Naive thymus-derived CD8-positive, alpha-beta T cell (primary cell): ENCODE measurements at places on chromosomes 1 and 21. TPM values are rescaled to one million over a fixed set of nuclear protein-coding genes. Genes with fewer than 3 reads are reported as not detected.

Gene CACNA1S
- not detected for total RNA-seq

Gene PLA2G2C
- total RNA-seq = not detected

GRCh38 chr1:197638316-197638715, 137.0 kb downstream of the DENND1B start:
- no peak for DNase-seq

- DNase-seq = no peak
Measured at GRCh38 chr1:211891708-211892107, 61.1 kb upstream of the LPGAT1 start.

DNA sequence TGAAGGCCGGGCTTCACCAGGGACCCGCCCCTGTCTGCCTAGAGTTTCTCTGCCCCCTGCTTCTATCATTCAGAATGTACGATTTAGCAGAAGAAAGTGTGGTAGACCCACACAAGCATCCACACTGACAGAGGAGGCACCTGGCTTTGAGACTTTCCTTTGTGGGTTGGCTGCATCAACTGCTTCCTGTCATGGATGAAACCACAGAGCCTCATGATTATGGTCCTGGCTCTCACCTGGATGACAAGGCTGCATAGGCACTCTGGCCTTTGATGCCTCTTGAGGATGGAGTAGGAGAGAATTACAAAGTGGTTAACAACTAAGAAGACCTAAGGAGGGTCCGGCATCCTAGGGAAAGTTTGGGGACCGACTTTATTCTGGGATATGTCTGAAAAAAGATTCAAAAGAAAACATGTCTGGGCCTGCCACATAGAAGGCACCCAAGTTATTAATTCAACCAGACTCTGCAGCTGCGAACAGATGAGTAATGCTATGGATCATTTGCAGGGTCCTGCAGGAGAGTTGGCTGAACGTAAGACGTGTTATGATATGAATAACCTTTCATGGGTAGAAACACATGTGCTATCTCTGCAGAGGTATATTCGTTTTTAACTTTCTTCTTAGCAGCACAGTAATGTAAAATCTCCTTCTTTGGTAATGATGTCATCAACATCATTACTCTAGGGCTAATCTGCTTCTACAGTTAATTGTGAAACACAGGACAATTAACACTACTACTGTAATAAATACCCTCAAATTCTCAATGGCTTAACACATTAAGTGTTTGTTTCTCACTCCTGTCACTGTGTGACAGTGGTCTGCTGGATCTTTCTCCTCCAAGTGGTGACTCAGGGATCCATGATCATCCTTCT, 136.2 kb downstream of the SLC35F3 start:
- DNase-seq = no peak

DNA sequence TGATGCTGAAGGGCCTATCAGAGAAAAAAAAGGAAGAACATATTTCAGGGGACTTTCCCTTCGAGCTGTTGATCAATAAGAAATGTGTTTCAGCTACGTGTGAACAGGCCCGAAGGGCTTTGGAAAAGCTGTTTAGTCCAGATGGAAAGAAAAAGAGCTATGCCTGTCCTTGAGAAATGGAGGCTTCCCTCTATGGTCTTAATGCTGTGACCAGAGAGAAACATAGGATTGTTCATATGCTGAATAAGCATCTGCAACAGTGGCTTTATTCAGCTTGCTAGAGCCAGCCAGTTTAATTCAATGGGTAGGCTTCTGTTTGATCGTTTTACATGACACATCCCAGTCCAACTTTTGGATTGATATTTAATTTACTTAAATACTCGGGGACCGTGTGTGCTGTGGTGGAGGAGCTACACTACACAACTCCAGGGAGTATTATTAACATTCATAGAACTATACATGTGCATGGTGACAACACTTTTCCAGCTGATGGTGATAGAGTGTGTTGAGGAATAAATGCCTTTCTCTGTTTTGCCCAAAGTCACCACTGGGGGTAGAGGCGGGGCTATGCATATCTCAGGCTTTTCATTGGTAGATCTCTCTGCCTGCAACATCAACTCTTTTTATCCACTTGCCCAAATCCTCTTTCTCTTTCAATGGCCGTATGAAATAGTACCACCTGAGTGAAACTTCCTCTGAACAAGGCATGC, 106.7 kb upstream of the C8B start:
- no peak for DNase-seq

Gene NIBAN1
- total RNA-seq = 1.4 TPM

Gene THEM5
- not detected for total RNA-seq

Gene PCP4
- not detected for total RNA-seq

- DNase-seq = no peak
Measured at GRCh38 chr1:202081992-202082391, 40.7 kb upstream of the GPR37L1 start.

DNA sequence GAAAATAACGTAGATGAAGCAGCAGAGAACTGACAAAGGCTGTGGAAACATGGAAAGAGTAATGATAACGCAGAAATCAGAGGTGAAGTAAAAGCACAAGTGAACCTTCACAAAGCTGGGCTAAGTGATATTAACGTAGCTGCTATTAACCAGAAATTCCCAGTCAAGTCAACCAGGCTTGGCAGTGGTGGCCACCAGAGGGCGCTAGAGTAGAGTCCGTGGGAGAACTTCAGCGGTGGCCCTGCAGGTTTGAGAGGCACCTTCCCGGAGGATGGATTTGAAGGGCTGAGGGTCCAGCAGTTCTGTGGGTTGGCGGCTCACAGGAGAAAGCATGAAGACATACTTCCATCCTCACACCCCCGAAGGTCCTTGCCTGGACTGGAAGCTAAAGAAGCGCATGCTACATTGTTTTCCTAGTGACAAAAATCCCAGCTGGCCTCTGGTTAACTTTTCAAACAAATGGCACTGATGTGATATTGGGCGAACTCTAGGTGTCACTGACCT, 81.7 kb upstream of the ZNF648 start:
- peak; percentile 86 for DNase-seq

Gene MFAP2
- total RNA-seq = not detected

DNA sequence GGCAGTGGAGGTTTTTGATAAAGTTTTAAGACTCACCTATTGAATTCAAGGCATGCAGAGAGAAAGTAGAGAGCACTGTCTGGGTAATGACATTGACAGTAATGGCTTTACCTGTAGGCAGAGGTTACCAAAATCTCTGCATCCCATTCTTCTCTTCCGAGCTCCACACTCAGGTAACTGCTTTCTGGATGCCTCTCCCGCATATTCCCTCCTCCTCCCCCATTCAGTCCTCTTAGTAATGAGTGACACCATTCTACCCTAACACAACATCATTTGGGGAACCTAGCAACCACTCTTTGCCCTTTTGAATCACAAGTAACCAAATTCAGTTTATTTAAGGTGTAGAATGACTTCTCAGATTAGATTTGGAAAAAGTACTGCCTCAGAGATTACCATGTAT, 56.5 kb downstream of the DYRK1A start:
- DNase-seq = no peak

DNA sequence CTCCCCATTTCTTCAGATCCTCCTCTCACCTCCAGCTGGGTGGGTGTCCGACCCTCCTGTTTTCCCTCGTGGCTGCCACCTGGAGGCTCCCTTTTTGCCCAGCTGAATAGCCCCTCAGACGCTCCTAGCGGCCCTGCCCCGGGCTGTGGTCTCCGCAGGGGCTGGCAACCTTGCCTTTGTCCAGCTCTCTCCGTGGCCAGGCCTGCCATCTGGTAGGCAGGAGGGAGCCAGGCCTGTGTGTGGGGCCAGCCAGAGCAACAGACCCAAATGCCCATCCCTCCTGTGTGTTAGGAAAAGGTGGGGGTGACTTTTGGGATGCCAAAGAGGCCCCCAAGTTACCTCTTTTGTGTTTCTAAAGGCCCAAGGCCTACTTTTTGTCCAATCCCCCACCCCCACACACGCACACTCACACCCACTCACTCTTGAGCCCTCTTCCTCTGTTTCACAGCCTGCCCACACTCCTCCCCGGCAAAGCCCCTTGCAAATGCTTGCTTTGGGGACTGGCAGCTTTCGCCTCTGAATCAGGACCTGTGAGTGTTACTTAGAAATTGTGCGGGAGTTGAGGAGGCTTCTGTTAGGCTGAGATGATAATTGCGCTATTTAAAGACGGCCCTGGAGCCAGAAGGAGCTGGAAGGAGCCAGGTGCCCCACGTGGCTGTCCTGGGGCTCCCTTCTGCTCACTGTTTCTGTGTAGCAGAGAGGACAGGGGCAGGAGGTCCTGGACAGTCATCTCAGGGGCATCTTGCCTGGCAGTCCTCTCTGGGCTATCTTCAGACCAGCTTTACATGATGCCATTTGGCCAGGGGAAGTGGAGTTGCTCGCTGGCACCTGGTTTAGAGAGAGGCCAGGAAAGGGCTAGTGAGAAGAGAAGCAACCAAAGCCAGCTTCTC, 9.1 kb downstream of the PPFIA4 start:
- no peak for DNase-seq

- DNase-seq = no peak
Measured at GRCh38 chr21:42081138-42081537, 10.0 kb downstream of the UMODL1 start.

- no peak for DNase-seq
Measured at GRCh38 chr1:95893921-95894320, 659.9 kb downstream of the RWDD3 start.

DNA sequence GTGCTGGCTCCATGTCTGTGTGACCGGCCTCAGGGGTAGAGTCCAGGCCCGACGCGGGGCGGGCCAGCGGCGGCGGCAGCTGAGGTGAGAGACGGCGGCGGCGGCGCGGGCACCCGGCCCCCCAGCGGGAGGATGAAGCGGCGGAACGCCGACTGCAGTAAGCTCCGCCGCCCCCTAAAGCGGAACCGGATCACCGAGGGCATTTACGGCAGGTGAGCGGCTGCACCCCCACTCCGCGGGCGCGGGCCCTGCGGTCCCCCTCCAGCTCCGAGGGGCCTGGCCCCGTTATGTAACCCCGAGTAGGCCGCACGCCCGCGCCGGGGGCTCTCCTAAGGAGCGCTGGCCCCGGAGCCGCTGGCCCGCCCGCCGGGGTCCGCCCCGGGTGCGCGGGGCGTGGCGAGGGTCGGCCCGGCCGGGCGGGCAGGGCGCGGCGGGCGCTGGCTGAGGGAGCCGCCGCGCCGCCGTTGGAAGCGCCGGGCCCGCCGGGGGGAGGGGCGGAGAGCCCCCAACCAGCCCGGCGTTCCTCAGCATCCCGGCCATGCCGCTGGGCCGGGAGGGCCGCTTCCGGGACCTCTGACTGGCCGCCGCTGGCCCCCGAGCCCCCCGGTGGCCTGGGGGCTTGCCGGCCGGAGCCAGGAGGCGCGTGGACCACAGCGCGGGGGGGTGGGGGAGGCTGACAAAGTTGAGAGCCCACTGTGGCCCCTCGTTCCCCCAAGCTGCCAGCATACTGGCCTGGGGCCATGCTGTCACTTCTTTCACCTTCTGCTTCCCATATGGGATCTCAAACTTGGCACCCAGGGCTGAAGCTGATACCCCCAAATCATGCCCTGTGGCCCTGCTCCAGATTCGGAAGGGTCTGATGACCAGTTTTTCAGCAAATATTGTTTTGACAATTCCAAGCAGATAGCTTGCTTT, 527 bp downstream of the MACO1 start:
- DNase-seq = peak; percentile 81

Gene IL19
- total RNA-seq = not detected

- DNase-seq = no peak
Measured at GRCh38 chr1:33086384-33086850, 5.5 kb downstream of the AZIN2 start.

Gene SYCP1
- not detected for total RNA-seq

DNA sequence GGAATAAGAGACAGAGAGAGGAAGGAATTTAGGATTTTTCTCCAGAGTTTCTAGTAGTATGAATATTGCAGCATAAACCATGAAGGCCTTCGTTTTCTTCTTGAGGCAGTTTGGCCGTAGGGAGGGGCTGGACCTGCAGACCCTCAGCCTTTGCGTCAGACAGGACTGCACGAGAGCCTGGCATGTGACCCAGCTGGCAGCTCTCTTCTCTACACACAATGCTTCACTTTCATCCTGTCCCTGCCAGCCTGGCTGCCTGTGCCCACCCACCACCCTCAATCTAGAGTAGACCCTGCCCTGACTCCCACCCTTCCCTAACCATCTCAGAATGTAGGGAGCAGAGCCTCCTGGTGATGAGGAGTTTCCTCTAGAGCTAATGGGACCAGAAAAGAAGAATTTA, 1.6 kb downstream of the CA14 start:
- DNase-seq = no peak

Gene PIK3R3
- 0.52 TPM for total RNA-seq

GRCh38 chr1:23557471-23558124, 1.7 kb downstream of the ID3 start:
- no peak for DNase-seq

- DNase-seq = no peak
Measured at GRCh38 chr1:245832771-245833527, 674.1 kb downstream of the SMYD3 start.

- DNase-seq = no peak
Measured at GRCh38 chr1:209861242-209861641, 33.5 kb downstream of the UTP25 start.

GRCh38 chr1:40701684-40702083, 10.2 kb downstream of the NFYC start:
- DNase-seq = no peak

Gene SNRPE
- 85.9 TPM for total RNA-seq

DNA sequence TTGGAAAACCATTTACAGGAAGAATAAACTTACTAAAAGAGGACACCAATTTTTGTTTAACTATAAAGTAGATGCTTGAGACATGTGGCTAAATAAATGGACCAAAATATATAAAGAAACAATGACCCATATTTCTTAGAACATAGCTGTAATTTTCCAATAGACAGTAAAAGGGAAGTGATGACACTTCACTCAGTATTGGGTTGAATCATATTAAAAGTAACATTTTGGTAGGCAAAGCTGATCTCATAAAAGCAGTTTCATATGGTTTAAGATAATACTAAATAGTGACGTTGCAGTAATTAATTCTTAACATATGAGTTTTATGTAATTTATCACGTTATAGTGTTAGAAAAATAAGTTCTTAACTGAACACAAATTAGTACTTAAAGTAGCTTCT, 308.9 kb upstream of the RUNX1 start:
- DNase-seq = no peak

Gene LCE3E
- total RNA-seq = not detected

DNA sequence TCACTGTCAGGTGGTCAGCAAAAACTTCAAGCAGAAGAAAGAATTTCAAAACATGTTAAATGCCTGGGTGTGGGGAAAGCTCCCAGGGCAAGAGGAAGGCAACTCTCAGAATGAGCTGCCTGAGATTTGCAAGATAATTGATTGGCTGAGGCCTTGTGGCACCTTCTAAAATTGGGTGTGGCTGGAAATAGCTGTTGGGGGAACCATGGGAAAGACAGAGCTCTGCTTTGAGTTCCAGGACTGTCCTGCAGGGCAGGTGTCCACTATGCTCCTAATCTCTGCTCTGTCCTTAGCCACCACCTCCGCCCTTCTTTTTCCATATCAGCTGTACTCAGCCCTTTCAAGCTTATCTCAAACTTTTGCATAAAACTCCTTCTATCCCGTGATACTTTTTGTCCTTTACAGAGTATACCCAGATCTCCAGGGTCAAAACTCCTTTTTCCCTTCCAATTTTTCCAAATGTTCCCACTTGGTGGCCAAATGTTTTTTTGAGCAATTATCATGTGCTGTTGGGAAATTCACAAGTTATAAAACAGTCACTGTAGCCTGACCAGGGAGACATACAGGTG, 23.8 kb upstream of the PPP2R5A start:
- no peak for DNase-seq

DNA sequence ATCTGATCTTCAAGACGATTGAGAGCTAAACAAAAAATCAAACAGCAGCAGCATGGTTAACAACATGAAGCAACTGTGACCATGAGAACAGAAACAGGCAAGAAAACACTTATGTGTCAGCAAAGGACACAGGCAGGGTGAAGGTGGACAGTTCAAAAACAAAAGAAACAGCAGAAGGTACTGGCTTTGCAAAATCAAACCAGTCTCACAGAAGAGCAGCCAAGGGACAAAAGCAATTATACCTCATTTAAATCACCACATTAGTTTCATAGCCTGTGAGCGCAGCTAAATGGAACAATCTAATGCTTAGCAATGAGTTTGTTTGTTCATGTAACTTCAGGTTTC, 59.1 kb downstream of the CAPN2 start:
- no peak for DNase-seq
